Stimulated activated CD4-positive, alpha-beta T cell treated with anti-CD3 and anti-CD28 coated beads, Interleukin-15, amount 100 ng/mL, for 48 hours (primary cell): ENCODE measurements at places on chromosomes 2 and 18.

- DNase-seq: no peak
These were observed 160.5 kb downstream of the GALNT13 start for GRCh38 chr2:154032220-154032619.

DNA sequence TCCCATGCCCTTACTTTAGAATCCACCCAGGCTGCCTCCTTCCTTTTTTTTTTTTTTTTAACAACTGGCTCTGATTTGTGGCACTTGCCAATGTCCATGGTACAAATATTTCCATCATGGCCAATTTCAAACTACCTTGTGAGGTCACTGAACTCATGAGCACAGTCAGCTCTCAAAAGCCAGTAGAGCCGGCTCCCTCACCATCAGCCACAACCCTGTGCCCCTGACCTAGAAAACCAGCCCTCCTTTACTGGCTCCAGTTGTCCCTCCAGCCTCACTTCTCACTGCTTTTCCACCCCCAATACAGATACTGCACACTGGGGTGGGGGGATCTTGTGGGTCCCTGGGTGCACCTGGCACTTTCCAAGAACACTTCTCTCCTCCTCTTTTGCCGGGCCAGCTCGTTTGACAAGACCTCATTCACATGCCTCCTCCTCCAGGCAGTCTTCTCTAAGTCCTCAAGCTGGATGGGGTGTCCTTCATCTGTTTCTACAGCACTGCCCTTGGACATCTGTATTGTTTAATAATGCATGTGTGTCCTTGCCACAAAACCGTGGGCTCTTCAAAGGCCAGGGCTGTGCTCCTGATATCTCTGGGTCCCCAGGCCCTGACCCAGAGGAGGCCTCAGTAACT is 35.5 kb downstream of the SDC1 start:
- DNase-seq: no peak

DNA sequence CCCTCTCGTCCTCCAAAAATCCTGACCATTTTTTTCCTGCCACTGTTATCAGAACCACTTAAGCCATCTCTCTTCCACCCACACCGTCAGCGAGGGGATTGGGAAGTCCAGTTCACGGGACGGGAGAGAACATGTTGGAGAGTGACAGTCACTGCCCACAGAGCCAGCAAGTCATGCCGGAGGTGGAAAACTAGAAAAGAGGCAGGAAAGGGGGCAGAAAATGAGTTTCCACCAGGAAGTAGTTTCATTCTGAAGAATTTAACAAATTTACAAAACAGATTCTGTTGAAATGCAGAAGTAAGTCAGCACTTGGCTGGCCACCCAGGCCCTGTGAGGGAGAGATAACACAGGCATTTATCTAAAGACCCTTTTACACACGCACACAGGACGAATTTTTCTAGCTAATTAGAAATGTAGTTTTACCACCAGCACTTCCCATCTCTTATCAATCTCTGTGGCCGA is 431.3 kb downstream of the TSN start:
- no peak for DNase-seq

DNA sequence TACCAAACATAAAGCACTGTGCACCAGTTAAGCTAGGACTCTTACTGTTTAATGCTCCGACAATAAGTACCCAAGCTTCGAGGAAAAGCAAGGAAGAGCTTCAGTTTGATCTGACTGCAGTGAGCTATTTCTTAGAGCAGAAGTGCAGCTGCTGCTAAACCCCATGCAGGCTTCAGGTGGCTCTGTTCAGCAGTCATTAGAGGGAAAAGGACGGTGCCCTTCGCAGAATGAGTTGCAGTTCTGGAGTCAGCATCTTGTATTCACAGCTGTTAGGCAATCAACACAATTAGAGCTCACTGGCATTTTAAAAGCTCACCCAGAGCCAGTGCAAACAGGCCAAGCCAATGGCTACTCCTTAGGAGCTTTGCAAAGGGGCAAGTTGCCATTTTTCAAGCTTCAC is 1.5 kb upstream of the CERKL start:
- no peak for DNase-seq

GRCh38 chr2:160469621-160470204 is 23.9 kb downstream of the RBMS1 start:
- DNase-seq: no peak
